ENCODE measurements at places on chromosomes 16 and 17.

DNA sequence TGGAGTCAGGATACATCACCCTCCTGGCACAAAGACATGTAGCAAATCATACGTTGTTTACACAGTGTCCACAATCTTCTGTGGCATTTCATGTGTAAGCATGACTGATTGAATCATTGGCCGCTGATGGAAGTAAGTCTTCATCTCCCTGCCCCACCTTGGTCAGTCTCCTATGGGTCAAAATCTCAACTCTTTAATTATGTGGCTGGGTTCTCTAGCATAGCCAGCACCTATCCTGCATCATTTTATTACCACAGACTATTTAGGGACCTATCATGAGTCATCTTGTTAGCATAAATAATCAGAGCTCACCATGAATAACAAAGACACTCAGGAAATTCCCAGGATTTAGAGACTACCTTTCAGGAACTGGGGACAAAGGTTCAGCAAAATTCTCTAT is 15.9 kb downstream of the TANC2 start:
- DNase-seq: no peak

DNA sequence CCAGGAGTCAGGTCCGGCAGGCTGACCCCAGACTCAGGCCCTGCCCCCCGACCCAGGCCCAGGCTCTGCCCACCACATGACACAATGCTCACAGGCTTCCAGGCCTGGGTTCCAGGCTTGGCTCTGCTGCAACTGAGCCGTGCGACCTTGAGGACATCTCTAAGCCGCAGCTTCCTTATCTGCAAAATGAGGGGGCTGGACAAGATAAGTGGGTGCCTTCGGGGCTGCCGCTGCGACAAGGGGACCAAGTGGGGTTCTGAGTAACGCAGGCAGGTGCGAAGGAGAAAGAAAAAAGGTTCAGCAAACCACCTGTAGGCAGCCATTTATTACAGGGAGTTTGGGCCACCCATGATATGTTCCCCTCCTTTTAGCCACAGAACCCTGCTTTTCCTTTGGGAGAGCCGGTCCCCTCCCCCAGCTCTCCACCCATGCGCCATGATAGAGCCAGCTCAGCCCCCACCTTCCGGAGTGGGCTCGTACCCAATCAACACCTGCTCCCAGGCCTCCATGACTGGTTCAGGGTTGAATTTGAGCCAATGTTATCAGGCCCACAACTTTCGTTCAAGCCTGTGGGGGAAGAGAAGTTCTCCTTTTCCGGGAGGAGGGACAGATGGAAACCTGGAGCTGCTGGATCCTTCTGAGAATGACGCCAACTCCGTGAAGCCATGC is 38.2 kb downstream of the RTN4RL1 start:
- no peak for DNase-seq

- no peak for DNase-seq
Observed at GRCh38 chr17:43068570-43069367, 43.7 kb downstream of the RND2 start.

- DNase-seq: no peak
Observed at GRCh38 chr17:65514082-65514481, 47.4 kb downstream of the AXIN2 start.

- DNase-seq: no peak
Observed at GRCh38 chr17:68605914-68606313, 4.7 kb upstream of the FAM20A start.

- DNase-seq: no peak
Observed at GRCh38 chr17:73803964-73804435, 159.8 kb upstream of the SDK2 start.

GRCh38 chr17:61849674-61850073 is 13.7 kb downstream of the BRIP1 start:
- DNase-seq: no peak

- DNase-seq: no peak
Observed at GRCh38 chr17:1322014-1322428, 42.6 kb downstream of the TRARG1 start.

- DNase-seq: no peak
Observed at GRCh38 chr17:79027274-79027924, 3.4 kb downstream of the C1QTNF1 start.

- DNase-seq: peak; percentile 49
Observed at GRCh38 chr17:75515496-75516254, at the start of gene CASKIN2. CASKIN2 (minus strand) TSS chr17:75515537; CDS start chr17:75513804, 1,733 bp downstream.

GRCh38 chr17:66379996-66380395 is 77.6 kb downstream of the PRKCA start:
- no peak for DNase-seq

- no peak for DNase-seq
Observed at GRCh38 chr16:26500326-26500725, 566.4 kb upstream of the C16orf82 start.

DNA sequence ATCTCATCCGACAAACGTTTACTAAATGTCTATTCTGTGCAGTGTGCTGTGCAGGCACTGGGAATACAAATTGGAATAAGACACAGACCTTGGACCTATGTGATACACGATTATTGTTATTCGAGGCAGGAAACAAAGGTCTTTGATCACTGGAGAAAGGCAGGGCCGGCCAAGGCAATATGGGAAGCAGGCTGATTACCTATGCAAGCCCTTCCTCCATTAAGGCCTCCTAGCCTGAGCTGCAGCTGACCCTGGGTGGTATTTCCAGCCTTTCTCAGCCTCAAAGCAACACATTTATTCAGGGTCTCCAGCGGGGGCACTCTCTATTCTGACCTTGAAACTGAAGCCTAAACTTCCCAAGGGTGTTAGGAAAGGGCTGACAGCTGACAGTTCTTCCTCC is 13.4 kb downstream of the ST6GALNAC1 start:
- no peak for DNase-seq

DNA sequence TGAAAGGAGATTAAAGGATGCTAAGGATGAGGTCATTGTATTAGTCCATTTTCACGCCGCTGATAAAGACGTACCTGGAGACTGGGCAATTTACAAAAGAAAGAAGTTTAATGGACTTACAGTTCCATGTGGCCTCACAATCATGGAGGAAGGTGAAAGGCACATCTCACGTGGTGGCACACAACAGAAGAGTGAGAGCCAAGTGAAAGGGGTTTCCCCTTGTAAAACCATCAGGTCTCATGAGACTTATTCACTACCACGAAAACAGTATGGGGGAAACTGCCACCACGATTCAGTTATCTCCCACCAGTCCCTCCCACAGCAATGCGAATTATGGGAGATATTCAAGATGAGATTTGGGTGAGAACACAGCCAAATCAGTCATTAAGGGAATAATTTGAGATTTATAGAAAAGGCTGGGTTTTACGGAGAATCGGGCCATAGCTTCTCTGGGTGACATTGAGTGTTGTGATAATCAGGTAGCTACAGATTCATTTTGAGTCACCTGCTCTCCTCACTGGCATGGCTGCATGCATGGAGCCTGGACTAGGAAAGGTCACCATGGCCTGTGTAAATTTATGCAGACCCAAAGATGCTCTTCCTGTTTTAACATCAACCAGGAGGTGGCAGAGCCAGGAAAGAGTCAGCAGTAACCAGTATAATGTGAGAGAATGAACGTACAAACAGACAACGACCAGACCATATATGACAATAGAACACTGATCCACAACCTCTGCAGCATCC is 40.5 kb upstream of the DYNLRB2 start:
- no peak for DNase-seq

GRCh38 chr17:79658811-79659207 is 48.0 kb upstream of the RBFOX3 start:
- DNase-seq: no peak

DNA sequence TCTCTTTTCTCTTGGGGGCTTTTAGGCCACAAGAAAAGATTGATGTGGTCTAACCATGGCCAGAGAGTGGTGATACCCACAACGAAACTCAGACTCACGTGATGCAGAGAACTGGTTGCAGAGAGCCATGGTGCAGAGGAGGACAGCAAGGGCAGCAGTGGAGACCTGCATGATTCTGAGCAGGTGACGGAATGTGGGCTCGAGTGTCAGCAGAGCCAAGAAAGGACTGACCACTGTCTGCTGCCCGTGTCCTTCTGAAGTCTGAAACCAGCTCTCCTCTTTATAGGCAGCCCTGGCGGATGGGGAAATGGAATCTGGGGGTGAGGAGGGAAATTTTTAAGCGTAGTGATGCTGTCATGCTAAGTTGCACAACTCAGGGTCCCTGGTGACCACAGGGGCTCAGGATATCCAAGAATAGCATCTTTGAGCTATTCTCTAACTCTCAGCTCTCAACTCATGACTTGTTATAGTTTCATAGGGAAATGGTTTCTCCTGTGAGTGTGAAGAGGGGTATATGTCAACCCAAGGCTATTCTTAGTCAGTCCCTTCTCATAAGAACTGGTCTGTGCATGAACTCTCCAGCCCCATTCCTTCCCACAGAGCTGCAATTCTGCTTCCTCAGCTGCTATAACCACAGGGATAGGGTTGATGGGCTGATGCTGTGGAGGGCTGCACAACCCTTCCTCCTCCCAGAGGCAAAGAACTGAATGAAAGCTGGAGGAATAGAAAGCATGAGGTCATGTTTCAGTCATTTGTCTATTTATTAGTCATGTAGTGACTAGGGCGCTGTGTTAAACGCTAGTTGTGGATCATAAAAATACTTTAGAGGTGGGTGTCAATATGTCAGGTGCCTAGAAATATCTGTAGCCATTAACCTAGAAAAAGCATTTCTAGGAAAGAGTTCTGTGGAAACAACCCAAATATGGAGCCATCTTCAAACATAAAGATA is at the start of gene CCL3:
TSS of gene CCL3 (minus strand) at position 256 of the 949 bp plus-strand sequence. CDS start at position 171, 85 bp downstream.
- DNase-seq: no peak

GRCh38 chr17:50559674-50560184 is 786 bp upstream of the CACNA1G start:
- DNase-seq: no peak

GRCh38 chr17:31136319-31136718 is 41.5 kb downstream of the NF1 start:
- DNase-seq: no peak

DNA sequence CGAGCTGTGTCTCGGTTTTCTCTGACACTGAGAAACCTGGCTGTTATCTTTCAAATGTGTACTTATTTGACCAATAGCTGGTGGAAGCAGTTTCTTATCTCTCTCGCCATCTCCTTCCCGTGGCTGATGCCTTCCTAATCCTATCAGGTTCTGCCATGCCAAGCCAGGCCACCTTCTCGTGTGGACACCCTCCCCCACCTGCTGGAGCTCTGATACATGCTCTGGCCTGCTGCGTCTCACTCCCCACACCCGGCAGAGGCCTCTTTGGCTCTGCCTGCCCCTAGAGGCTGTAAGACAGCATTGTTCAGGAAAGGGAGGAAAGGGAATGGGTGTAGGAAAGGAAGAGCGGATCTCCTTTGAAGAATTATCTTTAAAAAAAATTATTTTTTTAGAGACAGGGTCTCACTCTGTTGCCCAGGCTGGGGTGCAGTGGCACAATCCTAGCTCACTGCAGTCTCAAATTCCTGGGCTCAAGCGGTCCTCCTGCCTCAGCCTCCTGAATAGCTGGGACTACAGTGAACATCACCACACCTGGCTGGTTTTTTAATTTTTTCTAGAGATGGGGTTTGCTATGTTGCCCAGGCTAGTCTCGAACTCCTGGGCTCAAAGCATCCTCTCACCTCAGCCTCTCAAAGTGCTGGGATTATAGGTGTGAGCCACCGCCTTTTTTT is 7.5 kb upstream of the ARMC5 start:
- DNase-seq: no peak

GRCh38 chr16:15649727-15650018 is 372 bp upstream of the NDE1 start:
- DNase-seq: no peak

DNA sequence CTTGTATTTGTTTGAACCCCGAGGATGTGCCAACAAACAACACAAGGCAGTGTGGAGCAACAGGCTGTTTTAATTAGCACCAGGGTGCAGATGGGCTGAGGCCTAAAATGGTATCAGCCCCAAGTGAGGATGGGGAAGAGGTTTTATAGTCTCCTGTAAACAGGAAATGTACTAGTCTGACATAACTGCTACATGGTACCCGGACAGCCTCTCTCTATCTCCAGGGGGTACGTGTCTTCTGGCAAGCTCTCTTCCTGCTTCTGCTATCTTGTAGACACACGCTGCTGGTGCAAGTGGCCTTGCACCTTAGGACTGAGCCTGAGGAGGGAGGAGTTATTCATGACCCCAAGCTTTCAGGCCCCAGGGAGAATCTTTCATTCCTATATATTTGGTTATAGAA is 2451.0 kb downstream of the TP53TG3F start:
- DNase-seq: no peak

- DNase-seq: no peak
Observed at GRCh38 chr16:20347666-20348364, 4.7 kb downstream of the UMOD start.

DNA sequence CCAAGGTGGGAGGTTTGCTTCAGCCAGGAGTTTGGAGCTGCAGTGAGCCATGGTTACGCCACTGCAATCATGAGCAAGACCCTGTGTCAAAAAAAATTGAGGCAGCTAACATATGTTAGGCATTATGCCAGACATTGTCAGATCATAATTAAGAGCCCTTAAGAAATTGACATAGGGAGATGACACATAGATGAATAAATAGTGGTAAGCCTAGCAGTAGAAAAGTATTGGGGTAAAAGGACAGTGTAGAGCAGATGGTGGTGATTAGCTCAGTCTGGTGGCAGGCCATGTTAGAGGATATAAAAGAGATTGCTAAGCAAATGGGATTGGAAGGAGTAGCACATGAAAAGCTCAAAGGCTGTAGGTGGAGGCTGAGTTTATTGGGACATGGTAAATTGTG is 22.6 kb downstream of the SRCAP start:
- no peak for DNase-seq

DNA sequence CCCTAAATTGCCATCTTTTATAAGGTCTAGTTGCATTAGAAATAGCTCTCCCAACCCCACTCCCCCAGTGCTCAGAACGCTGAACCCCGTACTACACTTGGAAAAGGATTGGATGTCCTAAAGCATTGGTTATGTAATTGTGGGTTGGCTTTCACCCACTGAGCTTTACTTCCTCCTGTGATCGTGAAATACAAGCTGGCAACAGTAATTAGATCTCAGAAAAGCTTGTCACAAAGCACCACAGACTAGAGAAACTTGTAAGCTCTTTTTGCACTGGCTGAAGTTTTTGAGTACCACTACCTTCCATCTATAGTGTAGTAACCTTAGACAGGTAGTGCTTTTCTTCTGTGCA is 54.4 kb downstream of the SIAH1 start:
- DNase-seq: no peak

DNA sequence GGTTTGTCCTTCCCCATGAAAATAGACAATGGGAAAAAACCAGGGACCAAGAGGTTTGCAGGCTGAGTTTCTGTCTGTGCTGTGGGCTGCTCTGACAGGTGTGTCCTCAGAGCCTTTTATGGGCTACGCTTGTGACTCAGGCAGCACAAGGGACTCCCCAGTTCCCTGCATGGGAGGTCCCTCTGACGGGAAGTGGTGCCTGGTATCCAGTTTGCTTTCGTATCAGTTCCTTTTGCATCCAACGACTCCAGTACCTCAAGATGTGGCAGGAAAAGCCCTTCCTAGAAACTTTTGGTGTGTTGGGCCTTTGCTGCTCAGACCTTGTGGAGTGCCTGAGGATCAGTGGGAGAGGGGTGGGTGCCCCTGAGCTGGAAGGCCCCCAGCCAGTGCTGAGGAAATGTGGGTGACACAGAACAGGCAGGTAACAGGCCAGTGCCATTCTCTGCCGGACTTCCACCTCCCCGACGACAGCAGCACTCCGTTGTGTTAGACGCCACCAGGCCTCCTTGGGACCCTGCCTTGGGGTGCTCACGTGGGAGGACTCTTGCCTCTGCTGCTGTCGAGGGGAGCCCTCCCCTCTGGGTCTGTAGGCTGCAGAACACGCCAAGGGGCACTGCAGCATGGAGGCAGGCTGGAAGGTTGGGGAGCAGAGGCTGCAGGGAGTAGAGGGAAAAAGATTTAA is 38.4 kb upstream of the IRF8 start:
- DNase-seq: no peak
